Astrocyte (in vitro differentiated cells and primary cell): ENCODE measurements at places on chromosomes 3 and 15.

- peak; percentile 44 for DNase-seq
These were observed 619 bp downstream of the TTBK2 start for GRCh38 chr15:42919799-42920518.

- DNase-seq: no peak
These were observed 54.5 kb upstream of the C3orf80 start for GRCh38 chr3:160170409-160171370.

- no peak for DNase-seq
These were observed 93.5 kb downstream of the ZIC4 start for GRCh38 chr3:147312786-147313280.

GRCh38 chr15:31385736-31386135 is 59.1 kb downstream of the KLF13 start:
- no peak for DNase-seq

GRCh38 chr3:190706582-190706981 is 155.9 kb downstream of the GMNC start:
- no peak for DNase-seq

DNA sequence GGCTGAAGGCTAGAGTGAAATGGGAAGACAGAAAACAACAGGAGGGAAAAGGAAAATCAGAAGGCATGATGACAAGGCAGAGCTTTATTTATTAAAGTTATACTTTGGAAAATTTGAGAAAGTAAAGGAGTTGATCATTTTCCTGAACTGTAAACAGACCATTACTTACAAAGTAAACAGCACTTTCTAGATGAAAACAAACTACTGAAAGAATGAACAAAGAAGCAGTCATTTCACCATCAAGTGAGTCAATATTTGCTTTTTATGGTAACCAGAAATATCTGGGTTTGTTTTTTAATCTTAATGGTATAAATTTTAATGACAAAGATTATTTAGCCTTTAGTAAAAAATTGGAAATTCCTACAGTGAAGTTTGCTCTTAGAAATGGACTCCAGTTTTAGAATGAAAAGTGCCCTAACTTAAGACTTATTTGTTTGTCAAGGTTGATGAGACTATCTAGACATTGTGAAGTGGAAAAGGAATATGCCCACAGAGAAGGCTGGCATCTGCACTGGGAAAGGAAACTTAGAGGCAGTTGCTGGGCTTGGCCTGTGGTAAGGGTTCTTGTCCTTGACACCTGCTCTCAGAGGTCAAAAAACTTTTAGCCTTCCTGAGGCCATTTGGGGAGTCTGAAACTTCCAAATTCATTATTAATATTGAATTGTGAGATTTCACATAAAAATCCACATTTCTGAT is 47.2 kb downstream of the SPTSSB start:
- DNase-seq: no peak
